ENCODE measurements at places on chromosomes 3 and 15.

DNA sequence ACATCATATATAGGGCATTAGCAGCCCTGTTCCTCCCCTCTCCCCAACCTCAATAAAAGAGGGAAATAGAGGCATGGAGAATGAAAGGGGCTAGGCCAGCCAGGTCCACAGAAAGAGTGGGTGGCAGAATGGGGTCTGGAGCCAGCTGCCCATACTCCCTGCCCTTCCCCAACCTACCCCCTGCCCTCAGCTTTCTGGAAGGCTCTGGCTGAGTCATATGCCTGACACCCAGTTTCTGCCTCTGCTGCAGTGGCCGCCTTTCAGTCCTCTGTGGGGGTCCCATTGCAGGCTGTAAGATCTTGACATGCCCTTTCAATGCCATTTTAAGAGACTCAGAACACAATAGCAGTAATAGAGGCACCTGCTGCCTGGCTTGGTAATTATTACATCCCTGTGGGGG is 95.7 kb downstream of the LINGO1 start:
- no peak for DNase-seq

- no peak for DNase-seq
These were observed 317.1 kb downstream of the EPHA6 start for GRCh38 chr3:97131476-97131875.

- DNase-seq: no peak
These were observed 50.7 kb downstream of the MYLK start for GRCh38 chr3:123833398-123833785.

DNA sequence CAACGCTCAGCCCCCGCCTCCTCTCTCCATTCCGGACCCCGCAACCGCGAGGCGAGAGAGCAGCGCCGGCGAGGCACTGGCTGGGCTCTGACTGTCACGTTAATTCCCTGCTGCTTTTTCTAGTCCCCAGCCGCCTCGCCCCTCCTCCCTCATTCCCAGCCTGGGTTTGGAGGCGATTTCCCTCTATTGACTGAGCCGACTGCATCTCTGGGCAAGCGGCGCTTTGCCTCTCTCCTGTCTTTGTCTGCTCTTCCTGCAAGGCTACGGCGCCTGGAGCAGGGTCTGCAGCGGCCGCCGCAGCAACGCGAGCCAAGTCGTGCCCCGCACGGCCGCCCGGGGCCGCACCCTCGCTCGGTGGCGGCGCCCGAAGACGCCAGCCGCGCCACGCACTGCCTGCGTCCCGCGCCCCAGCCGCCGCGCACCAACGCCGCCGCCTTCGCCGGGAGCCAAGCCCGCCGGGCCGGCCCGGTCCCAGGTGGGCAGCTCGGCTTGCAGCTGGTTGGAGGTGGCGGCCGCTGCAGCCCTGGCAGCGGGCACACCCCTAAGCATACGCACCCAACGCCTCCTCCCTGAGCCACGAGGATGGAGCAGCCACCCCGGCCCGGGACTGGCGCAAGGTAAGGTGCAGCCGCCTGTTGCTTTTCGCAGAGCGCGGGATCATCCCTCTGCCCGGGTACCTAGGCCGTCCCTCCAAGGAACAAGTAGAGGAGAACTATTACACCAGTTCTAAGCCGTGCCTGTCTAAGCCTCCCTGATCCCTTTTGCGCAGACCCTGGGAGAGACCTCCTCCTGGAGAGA is at the start of gene LRRC3B:
Gene LRRC3B (plus strand): TSS at position 152 of the 798 bp plus-strand sequence. CDS start 86,901 bp downstream, outside the sequence.
- DNase-seq: no peak

DNA sequence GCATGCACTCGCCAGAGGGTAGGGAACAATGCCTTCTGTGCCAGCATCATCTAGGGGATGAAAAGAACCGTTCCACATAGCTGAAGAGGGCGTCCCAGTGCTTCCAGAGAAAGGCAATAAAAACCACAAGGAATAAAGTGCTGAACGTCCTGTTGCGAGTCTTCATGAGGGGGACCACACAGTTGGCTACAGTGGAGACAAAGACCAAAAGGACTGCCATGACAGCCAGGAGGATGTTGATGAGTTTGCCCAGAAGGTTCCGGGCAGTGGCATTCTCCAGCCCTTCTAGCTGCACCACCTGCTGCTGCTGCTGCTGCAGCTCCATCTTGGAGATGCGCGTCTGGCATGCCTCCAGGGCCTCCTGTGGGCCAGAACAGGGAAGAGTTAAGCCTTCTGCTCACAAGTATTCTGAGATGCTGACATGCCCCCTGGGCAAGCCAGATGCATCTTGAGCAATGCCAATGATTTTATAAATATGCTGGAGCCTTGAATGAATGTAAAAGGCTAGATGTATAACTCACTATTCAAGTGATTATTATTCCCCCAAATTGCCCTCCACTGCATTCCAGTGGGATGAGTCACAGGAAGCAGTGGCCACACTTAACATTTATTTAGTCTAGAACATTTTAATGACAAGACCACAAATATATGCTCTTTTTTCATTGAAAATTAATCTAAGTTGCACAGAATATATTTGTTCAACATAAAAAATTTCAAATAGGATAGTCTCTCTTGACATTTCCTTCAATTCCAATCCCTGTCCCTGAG is 45.1 kb upstream of the PLXND1 start:
- no peak for DNase-seq

All from activated T-helper 1 cell treated with Interleukin-2 at 50 U/mL for 16 hours (primary cell).